ENCODE measurements at places on chromosomes 12 and 14.

GRCh38 chr14:74571901-74572725 is 39.9 kb downstream of the LTBP2 start:
- peak; percentile 100 for DNase-seq

- no peak for DNase-seq
Measured at GRCh38 chr12:9756706-9757105, 4.0 kb downstream of the CD69 start.

DNA sequence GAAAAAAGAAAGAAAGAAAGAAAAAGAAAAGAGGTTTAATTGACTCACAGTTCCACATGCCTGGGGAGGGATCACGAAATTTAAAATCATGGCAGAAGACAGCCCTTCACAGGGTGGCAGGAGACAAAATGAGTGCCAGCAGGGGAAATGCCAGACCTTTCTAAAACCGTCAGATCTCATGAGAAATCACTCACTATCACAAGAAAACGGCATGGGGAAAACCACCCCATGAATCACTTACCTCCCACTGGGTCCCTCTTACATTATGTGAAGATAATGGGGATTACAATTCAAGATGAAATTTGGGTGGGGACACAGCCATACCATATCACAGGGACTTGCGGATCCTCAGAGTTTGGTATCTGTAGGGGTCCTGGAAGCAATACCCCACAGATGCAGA is 16.3 kb upstream of the EGLN3 start:
- no peak for DNase-seq

GRCh38 chr14:35956376-35957085 is 130.4 kb downstream of the BRMS1L start:
- DNase-seq: no peak

GRCh38 chr14:99263564-99264330 is 8.2 kb downstream of the BCL11B start:
- no peak for DNase-seq

DNA sequence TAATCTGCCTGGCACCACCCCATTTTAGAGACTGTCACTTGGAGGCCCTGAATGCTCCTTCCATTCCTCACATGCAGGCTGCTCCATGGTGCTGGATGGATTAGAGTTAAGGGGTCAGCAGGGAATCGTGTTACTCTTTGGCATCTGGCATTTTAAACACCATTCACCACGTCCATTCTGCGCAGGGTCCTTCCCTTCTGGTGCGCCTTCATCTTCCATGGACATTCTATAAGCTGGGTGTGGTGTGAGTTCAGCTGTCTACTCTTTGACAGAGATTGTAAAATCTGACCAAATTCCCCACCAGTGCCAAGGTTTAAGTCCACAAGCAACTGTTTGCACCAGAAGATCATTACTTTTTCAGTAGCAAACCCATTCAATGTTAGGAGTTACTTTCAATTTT is 47.8 kb downstream of the GIT2 start:
- DNase-seq: no peak

DNA sequence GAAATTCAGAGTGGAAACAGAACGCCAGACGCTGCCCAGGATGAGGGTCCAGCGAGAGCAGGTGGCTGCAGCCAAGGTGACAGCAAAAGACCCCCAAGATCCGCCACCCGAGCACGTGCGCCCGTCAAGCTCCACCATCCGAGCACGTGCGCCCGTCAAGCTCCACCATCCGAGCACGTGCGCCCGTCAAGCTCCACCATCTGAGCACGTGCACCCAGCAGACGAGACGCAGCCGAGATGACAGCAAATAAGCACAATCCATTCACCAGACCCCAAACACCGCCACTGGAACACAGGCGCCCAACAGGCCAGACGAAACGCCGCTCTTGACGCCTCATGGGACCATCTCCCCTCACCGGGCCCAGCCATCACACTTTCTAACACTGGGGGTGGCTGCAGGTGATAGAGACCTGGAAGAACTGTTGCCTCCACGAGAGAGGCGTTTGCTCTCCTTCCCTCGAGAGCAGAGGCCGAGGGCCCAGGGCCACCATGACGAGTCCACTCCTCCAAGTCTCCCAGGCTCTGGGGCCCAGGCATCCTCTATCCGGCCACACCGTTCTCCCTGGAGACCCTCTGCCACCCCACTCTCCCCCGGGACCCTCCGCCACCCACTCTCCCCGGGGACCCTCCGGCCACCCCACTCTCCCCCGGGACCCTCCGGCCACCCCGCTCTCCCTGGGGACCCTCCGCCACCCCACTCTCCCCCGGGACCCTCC is 62.1 kb upstream of the GALNT9 start:
- DNase-seq: no peak

- DNase-seq: no peak
Measured at GRCh38 chr14:58765418-58765831, 127.7 kb downstream of the DACT1 start.

GRCh38 chr12:92921877-92922276 is 7.2 kb downstream of the EEA1 start:
- DNase-seq: no peak

- no peak for DNase-seq
Measured at GRCh38 chr14:92253381-92253894, 69.5 kb upstream of the SLC24A4 start.

GRCh38 chr12:116684891-116685290 is 53.0 kb downstream of the SPRING1 start:
- DNase-seq: no peak

- DNase-seq: no peak
Measured at GRCh38 chr14:90194706-90195105, 61.6 kb upstream of the PSMC1 start.

DNA sequence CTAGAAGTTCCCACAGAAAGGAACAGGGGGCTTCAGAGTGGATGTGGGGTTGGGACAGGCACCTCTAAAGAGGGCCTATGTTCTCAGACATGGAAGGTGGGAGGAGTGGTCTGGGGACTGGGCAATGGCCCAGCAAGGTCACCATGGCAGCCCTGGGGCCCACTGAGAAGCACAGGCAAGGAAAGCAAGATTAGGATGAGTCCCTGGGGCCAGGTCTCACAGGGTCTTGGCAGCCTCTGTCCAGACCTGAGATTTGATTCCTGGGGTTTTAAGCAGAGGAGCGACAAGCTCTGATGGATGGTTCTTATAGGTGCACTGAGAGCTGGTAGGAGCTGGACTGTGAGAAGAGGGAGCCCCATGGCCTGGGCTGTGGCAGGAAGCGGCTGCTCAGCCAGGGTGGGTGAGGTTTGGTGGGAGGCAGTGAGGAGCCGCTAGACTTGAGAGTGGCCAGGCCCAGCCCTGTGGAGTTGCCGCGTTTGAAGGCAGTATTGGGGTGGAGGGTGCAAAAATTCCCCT is 44.0 kb downstream of the DLK1 start:
- DNase-seq: no peak

DNA sequence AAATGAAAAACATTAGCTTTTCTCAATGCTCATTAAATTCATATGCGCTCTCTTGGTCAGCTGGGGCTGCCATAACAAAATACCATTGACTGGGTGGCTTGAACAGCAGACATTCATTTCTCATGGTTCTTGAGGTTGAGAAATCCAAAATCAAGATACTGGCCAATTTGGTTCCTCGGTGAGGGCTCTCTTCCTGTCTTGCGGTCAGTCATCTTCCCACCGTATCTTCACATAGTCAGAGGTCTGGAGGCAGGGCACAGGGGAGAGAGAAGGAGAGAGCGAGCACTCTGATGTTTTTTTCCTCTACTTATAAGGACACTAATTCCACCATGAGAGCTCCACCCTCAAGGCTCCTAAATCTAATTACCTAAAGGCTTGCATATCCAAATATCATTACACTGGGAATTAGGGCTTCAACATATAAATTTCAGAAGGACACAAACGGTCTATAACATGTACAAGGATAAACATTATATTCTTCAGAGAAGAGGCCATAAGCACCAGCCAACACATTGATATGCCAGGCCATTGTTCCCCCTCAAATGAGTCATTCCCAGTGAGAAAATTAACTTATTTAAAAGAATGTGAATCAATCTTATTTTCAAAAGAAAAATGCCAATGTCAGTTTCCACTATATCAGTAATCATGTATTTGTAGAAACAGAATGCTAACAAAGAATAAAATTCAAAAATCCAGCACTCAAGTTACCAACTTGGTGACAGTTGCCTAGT is 152.2 kb downstream of the BTG1 start:
- no peak for DNase-seq

DNA sequence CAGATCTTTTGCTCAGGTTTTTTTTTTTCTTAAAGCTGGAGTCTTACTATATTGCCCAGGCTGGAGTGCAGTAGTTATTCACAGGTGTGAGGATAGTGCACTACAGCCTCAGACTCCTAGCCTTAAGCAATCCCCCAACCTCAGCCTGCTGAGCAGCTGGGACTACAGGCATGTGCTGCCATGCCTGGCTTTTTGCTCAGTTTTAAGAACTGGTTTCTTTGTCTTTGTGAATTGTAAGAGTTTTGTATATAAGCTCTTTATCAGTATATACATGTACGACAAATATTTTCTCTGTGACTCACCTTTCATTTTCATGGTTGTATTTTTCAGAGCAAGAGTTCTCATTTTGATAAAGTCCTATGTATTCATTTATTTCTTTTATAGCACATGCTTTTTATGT is 33.3 kb upstream of the C2CD5 start:
- DNase-seq: no peak

DNA sequence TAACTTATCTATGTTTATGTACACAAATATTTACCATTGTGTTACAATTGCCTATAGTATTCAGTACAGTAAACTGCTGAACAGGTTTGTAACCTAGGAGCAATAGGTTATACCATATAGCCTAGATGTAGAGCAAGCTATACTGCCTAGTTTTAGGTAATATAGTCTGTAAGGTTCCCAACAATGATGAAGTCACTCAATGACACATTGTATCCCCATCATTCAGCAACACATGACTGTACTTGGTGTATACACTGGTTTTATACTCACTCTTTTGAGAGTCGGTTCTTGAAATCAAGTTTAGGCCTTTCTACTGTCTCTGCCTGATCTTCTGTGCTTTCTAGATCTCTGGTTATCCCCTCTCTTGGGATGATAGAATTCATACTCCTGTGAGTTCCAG is 5.5 kb downstream of the RNASE1 start:
- DNase-seq: no peak

- DNase-seq: no peak
Measured at GRCh38 chr12:125145196-125145595, 80.0 kb downstream of the AACS start.

DNA sequence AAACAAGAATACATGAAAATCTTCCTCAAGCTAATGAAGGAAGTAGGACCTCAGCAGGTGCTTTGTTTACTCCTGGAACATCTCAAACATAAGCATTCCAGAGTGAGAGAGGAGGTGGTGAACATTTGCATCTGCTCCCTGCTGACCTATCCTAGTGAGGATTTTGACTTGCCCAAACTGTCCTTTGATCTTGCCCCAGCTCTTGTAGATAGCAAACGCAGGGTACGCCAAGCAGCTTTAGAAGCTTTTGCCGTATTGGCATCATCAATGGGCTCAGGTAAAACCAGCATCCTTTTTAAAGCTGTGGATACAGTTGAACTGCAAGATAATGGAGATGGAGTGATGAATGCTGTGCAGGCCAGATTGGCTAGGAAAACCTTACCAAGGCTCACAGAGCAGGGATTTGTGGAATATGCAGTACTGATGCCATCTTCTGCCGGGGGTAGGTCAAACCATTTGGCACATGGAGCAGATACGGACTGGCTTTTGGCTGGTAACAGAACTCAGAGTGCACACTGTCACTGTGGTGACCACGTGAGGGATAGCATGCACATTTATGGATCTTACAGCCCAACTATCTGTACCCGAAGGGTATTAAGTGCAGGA is 1.9 kb downstream of the TOGARAM1 start:
- no peak for DNase-seq

- DNase-seq: no peak
Measured at GRCh38 chr12:9662488-9662887, 7.0 kb upstream of the CLEC2D start.

GRCh38 chr12:89390802-89391673 is 38.7 kb upstream of the DUSP6 start:
- DNase-seq: no peak

DNA sequence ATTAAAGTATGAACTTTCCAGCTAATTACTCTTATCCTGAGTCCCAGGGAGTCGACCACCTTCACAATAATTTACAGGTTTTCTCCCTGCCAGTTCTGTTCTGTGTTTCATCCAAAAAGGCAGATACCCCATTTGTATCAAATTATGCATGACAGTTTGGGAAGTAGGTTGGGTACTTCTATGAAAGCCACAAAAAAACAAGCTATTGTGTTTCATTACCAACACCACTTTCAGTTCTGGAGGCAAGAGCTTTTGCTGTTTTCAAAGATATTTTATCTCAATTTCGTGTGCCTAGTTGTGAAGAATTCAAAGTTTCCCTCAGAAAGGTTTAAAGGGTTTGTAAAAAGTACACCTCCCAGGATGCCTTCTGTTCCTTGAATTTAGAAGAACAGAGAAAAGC is 557.4 kb downstream of the FLRT2 start:
- no peak for DNase-seq

DNA sequence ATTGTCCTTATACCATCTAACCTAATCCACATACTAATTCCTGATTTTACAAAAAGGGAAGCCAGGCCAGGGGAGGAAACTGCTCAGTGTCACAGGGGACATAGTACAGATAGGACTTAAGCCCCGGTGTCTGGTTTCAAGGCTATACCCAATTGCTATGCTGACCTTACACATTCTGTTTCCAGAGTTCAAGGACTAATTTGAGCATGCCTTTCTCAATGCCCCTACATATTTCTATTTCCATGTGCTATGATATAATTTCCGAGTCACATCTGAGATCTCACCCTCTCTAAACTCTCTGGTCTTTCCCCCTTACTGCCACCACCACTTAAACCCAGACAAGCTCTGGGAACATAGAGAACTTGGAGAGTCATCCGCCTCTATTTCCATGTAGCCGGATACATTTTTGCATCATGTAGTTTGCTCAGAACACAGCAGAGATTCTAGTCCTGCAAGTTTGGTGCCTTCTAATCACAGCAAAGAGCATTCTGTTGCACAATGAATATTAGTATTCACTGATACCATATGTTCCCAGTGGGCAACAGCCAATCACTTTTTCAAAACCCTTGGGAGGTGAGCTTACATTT is 34.2 kb downstream of the PPM1H start:
- DNase-seq: no peak

DNA sequence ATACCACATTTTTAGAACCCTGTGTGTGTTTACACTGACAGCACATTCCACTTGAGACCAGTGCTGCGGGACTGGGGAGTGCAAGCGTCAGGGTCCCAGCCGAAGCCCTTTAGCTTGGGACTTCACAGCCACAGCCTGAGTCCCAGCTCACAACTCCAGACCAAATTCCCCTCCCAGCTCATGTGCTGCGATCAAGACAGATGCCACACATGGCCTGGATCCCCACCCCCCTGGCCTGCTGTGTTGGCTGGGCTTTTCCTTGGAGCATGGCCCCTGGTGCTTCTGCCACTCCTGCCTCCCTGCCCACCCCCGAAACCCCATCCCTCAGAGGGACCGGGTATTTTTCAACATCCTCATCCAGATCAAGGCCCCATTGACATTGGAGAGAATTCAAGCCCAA is 63.7 kb downstream of the WDR20 start:
- DNase-seq: no peak

GRCh38 chr12:42804928-42805327 is 215.4 kb upstream of the PRICKLE1 start:
- no peak for DNase-seq

GRCh38 chr12:84738481-84738972 is 174.1 kb downstream of the SLC6A15 start:
- peak; percentile 49 for DNase-seq
